ENCODE measurements at places on chromosomes 12 and 14.

DNA sequence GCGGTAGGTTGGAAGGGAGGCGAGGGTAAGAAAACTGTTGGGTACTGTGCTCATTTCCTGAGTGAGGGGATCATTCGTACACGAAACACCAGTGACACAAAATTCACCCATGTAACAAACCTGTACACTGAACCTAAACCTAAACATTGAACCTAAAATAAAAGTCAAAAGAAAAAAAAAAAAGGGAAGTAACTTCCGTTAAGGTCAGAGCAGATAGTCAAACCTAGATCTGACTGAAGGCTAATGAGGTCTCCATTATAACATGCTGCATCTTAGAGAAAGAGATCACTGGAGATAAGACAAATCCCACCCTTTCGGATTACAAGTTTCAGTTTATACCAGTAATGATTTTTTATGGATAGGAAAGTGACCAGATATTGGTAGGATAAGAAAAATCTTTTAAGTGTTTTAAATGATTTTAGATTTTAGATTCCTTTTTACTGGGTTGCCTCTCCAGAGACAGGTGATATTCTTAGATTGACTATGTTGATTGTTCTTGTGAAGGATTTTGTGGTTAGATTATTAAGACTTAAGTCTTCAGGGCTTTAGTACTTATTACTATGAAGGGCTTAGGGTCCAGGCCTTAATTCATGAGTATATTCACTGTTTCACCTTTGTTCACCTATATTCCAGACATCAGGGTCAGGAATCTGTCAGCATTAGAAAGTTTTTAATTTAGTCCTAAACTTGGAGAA, 11.2 kb upstream of the NCKAP1L start:
- no peak for DNase-seq

DNA sequence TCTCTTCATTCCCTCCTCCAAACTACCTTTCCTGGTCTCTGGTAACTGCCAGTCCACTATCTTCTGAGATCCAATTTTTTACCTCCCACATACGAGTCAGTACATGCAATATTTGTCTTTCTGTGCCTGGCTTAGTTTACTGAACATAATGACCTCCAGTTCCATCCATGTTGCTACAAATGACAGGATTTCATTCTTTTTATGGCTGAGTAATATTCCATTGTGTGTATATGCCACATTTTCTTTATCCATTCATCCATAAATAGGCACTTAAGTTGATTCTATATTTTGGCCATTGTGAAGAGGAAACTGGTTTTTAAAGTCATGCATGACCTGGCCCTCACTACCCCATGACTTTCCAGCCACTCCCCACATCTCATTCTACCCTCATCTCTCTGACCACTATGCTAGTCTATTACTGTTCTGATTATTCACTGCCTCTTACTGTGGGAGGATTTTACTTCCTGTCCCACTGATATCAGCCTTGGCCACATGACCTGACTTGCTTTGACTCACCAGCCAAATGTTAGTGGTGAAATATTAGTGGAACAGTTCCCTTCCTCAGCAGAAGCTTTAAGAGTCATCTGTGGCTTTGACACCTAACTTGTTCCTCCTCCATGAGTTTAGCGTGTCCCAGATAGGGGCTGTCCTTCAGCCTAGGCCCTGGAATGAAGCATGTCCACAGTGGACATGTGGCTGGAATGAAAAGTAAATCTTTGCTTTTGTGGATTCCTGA, 52.2 kb downstream of the GOLGA5 start:
- no peak for DNase-seq

DNA sequence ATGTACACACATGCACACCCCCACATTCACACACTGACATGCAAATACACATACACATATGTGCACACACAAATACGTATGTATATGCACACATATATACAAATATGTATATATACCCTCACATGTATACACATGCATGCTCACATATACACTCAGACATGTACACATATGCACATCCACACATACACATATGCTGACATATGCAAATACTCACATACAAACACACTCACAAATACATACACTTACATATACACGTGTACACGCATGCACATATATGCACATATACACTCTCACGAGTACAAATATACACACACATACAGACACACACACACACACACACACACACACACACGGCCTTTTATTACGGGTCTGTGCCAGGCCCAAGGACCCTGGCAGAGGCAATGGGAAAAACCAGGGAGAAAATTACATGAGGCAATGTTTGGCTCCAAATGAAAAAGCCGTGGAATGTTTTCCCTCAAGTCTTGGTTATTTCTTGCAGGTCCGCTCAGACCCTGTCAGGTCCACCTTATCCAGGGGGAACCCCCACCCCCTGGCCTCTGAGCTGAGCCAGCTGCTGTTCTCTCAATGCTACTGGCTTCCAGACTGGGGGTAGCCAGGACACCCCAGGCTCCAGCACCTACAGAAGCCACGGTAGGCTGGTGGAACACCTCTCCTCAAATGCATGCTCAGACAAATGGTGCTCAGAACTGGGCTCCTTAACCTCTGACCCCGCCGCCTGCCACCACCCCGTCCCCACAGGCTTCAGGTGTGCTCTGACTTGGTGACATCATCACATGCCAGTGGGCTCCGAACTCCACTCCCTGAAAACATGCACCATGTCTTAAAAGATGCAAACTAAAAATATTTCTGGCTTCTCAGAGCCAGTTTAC, 54.7 kb downstream of the BCL11B start:
- DNase-seq = no peak

- no peak for DNase-seq
Observed at GRCh38 chr14:100329233-100330006, 6.3 kb downstream of the SLC25A47 start.

- DNase-seq = no peak
Observed at GRCh38 chr12:87597114-87597513, 432.1 kb downstream of the C12orf50 start.

- peak; percentile 74 for DNase-seq
Observed at GRCh38 chr14:93788543-93789227, 400 bp upstream of the PRIMA1 start.

- DNase-seq = no peak
Observed at GRCh38 chr12:3752096-3752709, 706 bp downstream of the CRACR2A start.

DNA sequence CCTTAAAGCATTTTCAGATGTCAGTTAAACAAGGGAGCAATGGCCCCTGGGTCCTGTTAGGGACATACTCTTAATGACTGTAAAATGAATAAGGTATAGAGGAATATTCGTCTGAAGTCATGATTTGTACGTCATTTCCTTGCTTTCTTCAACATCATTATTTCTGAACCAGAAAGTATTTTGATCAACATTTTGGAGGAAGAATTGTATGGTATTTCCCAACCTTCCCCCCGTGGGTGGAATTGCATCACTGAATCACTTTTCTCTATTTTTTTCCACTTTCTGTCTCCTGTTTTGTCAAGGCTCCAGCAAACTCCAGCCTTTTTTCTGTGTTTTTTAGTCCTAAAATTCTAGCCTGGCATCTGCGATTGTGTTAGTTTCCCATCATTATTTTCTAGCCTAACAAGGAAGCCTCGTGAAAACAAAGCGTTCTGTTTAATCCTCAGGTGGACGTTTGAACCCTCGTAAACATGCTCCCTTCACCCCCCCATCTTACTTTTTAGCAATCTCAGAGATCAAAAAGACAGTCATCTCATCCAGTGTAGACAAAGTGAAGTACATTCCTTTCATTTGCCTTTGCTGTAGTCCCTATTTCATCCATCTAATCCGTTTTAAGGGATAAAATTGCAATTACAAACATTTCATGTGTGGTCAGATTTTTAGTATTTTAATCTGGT, 62.3 kb downstream of the ETV6 start:
- no peak for DNase-seq

DNA sequence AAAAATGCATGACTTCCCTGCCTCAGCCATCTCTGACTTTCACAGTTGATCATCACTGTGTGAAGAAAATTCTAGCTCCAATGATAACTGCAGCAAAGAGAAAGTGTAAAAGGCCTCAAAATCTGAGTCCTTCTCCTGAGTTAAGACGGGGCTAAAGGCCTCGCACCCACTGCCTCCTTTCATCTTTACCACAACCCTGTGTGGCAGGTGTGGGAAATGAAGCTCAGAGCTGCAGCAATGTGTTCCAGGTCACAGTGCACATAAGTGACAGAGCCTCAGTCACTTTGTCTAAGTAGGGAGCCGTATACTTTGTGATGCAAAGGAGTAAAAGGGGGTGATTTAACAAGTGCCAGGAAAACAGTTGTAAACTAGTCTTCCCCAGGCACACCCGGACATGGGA, 144.7 kb upstream of the TMCC3 start:
- no peak for DNase-seq

DNA sequence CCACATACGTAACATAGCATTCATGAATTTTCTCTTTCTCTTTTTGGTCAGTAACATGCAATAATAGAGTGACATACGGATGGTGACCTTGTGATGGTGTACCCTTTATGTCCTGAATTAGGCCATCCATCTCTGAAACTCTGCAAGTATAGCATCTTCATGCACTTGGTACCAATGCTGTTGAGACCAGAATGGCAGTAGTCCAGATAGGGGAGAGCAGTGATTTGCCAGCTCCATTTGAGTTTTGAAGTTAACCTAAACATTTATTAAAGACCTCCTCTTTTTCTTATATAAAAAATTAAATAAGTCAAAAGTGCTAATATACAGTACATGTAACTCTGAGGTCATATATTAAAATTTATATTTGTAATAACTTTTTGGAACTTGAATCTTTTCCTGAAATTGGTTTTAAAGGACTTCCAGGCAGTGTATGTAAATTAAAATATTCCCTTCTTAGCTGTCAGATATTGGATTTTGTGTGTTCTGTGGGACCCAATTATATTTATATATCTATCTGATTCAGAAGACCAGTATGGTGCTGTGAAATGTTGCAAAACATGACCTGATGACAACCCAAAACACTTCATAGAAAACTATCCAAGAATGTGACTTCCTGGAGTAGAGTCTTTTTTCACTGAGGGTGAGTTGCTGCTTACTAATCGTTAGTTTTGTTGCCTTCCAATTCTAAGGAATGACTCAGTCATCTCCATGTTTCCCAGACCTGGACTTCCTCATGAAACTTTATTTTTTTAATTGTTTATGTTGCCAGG, 3.5 kb downstream of the ELK3 start:
- no peak for DNase-seq

DNA sequence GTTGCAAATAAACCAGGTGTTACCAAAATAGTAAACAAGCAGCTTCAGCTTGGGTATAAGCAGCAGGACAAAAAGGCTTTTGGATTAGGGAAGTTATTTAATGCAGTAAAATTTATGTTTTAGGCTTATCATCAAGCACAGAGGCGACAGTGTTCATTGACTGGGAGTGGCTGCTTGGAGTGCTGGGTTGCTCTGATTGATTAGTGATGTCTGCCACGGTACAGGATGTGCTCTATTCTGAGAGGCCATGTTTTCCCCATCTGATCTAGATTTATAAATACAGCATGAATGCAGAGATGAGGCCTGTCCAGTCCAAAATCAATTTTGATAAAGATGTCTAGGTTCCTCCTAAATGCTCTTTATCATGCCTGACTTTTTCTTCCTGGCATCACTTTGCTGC, 83.5 kb downstream of the MAP1LC3B2 start:
- DNase-seq = no peak

DNA sequence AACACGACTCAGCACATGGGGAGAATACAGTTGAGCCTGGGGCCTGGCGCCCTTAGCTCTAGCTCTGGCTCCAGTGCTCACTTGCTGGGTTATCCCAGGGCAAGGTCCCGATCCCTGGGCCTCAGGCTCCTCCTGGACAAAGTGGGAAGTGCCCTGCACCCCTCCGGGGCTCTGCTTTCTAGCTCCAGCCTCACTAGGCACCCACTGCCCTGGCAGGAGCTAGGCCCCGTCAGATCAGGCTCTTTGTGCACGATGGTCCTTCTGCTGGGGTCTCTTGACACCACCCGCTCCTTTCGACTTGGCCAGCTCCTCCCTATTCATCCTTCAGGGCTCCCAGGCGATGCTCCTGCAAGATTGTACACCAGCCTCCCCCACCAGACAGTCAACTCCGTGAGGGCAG, 23.4 kb downstream of the NCKAP5L start:
- peak; percentile 41 for DNase-seq

DNA sequence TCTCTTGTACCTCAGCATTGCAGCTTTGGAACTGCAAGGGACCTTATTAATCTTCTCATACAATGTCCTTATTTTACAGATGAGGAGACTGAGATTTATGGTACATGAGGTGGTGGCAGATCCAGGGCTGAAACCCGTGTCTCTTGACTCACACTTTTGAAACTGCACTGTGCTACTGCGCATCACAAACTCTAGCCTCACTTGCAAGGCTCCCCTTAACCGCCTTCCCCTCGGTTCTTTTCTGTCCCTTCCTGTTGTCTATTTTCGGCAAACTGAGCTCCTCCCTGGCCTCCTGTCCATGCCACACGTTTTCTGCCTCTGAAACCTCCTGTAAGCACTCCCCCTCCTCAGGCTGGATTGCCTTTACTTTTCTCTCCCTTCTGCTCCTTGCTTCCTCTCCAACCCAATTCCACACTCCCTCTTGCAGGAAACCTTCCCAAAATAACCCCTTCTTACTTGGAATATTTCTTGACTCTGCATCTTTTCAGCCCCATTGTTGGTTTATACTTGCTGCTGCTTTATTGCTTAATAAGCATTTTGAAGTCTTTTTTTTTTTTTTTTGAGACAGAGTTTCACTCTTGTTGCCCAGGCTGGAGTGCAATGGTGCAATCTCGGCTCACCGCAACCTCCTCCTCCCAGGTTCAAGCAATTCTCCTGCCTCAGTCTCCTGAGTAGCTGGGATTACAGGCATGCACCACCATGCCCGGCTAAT, 72.4 kb upstream of the CISTR start:
- DNase-seq = no peak

DNA sequence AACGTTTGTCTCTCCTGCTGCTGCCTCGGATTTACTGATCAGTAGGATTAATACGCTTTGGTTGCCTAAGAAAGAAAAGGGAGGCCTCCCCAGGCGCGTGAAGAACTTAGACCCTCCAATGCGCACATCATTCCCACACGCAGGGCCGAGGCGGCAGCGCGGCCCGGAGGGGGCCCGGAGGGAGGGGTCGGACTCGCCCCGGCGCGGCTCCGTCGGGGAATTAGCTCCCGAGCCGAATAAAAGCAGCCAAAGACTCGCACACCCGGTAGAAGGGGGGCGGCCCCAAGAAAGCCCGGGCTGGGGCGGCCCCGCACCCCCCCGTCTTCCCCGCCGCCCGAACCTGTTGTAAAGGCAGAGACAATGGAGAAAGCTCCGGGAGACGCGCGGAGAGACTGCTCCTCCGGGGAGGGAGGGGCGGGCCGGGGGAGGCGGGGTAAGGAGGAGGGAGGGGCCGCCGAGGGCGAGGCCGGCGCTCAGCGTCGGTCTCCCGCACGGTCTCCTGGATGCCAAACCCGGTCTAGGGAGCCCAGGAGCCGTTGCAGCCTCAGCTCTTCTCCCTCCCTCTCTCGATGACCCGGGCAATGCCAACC, at the start of gene NELL2:
TSS of gene NELL2 (minus strand) at position 362 of the 590 bp plus-strand sequence. CDS start 446 bp downstream, outside the sequence.
- DNase-seq = no peak

DNA sequence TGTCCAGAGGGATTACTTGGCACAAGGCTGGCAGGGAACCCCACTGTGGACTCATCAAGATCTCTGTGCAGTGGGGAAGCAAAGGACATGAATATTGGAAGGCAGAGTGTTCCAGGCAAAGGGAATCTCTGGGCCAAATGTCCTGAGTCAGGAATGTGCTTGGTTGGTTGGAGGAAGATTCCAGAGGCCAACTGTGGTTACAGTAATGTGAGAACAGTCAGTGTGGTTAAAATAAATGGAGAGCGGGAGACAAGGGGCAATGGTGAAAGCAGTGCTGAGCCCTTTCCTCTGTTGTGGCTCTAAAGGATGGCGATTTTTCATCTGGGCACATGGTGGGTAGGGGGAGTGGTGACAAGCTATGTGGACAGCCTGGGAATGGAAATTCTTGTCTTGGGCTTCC, 948.2 kb downstream of the BCL11B start:
- no peak for DNase-seq

Data from sciatic nerve (tissue), 2 donors.